CD4-positive, alpha-beta T cell (primary cell): ENCODE measurements at places on chromosomes 1 and 21.

- no peak for DNase-seq
Observed at GRCh38 chr1:151187205-151187604, 2.8 kb downstream of the VPS72 start.

DNA sequence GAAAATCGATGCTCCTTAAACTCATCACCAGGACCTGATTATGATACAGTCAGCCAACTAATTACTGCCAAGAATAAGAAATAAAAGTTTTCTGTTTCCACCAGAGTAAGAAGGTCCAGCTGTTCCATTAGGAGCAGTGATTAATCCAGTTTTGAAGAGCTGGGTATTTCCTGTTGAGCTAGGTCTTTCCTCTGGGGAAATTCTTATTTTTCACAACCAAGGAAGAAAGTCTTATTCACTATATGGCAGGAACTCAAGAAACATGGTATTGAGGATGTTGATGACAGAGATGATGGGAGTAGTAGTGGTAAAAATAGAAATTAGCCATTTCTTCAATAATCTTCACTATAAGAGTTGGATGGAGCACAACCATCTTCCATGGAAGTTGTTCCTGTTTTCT lies 374.6 kb upstream of the RUNX1 start:
- DNase-seq = no peak

- DNase-seq = no peak
Observed at GRCh38 chr1:90459570-90459969, 257.5 kb downstream of the BARHL2 start.

GRCh38 chr1:95742591-95743089 lies 508.6 kb downstream of the RWDD3 start:
- no peak for DNase-seq

GRCh38 chr1:175126347-175126746 lies 58.7 kb downstream of the TNN start:
- DNase-seq = no peak

DNA sequence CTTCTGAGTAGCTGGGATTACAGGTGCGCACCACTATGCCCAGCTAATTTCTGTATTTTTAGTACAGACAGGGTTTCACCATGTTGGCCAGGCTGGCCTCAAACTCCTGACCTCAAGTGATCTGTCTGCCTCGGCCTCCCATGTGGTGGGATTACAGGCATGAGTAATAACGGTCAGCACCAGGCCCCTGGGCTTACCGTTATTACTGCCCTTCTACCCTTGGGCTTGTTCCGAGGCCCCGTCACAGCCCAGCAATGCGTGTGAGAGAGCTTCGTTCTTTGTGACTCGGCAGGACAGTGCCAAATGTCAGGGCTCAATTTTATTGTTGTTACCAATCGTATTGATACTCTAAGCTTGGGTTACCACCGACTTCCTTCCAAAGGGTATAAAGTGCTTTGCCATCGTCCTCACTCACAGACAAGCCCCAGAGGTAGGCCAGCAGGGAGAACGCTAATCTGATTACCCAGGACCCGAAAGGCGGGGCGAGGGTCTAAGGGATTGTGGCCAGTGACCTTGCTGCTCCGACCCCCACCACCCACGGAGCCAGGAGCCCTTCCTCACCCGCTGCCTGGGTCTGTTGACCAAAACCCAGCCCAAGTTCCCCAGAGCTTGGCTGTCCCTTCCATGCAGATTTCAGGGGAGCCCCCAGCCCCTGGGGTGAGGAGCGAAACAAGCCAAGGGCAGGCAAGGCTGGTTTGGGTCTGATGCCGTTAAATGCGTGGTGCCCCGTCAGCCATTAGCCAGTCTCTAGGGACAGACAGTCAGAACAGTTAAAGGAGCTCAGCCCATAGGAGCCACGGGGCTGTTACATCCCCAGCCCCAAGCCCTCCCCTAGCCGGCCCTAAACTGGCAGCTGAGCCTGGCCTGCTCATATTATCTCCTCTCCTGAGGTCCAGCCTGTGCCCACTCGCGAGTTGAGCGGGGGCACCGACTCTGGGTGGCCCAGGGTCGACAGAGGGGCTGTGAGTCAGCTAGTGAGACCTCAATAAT lies 54.9 kb upstream of the CASZ1 start:
- no peak for DNase-seq

GRCh38 chr1:108691128-108691941 lies 775 bp upstream of the PRPF38B start:
- no peak for DNase-seq

GRCh38 chr1:85124091-85124490 lies 75.8 kb upstream of the MCOLN3 start:
- no peak for DNase-seq

GRCh38 chr1:152473887-152474537 lies 36.6 kb upstream of the LCE5A start:
- DNase-seq = no peak

- DNase-seq = no peak
Observed at GRCh38 chr1:209590405-209590804, 6.9 kb downstream of the CAMK1G start.

- DNase-seq = no peak
Observed at GRCh38 chr1:169387399-169387798, 19.4 kb downstream of the BLZF1 start.

DNA sequence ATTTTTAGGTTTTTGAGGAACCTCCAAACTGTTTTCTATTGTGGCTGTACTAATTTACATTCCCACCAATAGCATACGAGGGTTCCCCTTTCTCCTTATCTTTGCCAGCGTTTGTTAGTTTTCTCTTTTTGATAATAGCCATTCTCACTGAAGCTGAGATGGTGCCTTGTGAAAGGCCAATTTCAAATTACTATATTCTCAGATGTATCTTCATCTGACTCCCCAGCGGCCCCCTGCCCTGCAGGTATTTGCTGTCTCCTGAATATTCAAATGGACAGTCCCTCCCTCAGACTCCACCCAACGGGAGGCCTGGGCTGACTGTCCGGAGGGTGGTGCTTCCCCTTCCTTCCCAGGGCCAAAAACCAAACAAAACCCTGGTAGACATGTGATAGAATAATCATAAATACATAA lies 33.5 kb upstream of the TARBP1 start:
- no peak for DNase-seq

DNA sequence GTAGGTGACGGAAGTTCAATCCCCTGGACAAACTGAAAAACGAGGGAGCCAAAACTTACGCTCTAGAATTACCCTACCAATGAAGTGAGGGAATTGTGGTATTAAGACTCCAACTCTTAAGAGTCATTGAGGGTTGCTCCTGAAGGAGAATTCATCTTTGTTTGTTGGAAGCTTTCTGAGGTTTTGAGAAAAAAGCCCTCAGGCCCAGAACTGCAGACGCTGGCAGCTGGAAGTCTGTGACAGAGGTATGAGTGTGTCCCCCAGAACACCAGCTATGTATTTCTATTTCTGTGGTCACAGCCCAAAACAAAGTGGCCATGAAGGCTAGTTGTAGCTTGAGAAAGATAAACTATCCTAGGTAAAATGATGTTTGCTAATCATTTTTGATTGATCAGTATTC lies 438.8 kb upstream of the B3GALT2 start:
- no peak for DNase-seq

DNA sequence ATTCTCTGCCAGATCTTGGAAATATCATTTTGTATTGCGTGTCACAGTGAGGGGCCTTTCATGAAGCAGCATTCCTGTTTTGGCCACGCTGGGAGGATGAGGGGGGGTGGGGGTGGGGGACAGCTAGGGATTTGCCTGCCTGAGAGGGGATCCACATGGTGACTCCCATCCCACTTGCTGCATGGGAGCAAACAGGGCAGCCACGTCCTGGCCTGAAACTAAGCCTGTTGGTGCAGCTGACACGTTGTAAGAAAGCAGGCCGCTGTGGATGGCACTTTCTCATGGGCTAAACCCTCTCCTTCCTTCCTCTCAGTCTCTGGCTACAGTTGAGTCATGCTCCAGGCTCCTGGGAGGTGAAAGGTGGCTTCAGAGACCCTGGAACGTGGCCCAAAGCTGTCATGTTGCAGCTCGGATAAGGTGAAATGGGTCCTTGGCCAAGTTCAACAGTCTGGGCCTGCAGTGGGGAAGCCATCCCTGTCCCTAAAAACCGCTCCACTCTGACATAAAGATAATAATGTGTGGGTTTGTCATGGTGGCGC lies 346.7 kb upstream of the VAMP3 start:
- no peak for DNase-seq

GRCh38 chr1:84972377-84972987 lies 24.4 kb downstream of the MCOLN2 start:
- DNase-seq = no peak

DNA sequence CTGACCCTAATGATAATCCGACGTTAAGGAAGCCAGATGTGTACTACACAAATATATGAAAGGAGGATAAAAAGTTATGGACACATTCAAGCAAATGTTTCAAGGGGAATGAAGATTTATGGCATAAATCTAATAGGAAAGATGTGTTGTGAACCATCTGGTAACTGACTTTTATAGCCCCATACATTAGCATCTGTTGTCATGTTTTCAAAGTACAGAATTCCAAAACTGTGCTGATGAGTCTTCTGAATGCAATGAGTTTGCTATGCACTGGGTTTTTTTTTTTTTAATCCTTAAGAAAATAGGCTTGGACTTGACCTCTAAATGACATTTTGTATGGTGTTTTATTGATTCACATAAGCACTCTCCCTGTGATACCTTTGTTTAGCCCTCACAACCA lies 158.5 kb upstream of the ESRRG start:
- DNase-seq = no peak

GRCh38 chr1:55084257-55084656 lies 44.9 kb downstream of the PCSK9 start:
- DNase-seq = no peak

DNA sequence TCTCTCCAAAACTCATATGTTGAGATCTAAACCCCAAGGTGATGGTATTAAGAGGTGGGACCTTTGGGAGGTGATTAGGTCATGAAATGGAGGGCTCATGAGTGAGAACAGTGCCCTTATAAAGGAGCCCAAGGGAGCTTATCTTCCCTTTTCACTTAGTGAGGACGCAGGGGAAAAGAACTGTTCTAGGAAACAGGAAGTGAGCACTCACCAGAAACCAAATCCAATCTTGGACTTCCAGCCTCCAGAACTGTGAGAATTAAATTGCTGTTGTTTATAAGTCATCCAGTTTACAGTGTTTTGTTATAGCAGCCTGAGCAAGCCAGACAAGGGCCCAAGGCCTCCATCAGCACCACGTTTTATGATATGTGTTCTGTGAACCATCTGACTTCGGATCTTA lies 60.3 kb upstream of the LRRC8D start:
- no peak for DNase-seq
